Neural progenitor cell (in vitro differentiated cells): ENCODE measurements at places on chromosomes 6 and 20. TPM values are rescaled to one million over a fixed set of nuclear protein-coding genes. Genes with fewer than 3 reads are reported as not detected.

- no peak for DNase-seq
These were observed 118.7 kb downstream of the SYNDIG1 start for GRCh38 chr20:24588047-24588635.

- DNase-seq: no peak
These were observed 104.2 kb downstream of the SYCP2 start for GRCh38 chr20:59829054-59829785.

The METTL24 gene
- 3.2 and 4.5 TPM in 2 replicates for total RNA-seq

DNA sequence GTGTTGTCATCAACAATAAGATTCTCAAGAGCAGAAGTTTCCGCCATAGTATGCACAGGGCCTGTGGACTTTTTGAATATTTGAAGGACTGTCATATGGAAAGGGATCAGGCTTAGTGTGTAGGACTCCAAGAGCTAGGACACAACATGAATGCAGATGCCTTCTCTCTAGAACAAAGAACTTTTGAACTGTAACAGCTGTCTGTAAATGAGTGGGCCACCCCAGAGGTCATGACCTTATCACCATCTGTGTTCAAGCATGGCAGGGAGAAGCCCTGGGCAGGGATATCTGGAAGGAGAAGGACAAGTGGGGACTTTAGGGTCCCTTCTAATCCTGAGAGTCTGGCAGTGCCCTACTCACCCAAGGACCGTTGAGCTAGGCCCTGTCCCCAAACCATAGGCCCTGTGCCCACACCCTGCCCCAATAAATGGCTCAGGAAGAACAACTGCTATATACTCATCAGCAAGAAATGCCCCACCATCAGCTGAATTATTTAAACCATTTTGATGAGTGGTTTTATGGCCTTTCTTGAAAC, 70.6 kb downstream of the MTHFD1L start:
- DNase-seq: no peak

The BNIP5 gene
- not detected in 2 replicates for total RNA-seq

DNA sequence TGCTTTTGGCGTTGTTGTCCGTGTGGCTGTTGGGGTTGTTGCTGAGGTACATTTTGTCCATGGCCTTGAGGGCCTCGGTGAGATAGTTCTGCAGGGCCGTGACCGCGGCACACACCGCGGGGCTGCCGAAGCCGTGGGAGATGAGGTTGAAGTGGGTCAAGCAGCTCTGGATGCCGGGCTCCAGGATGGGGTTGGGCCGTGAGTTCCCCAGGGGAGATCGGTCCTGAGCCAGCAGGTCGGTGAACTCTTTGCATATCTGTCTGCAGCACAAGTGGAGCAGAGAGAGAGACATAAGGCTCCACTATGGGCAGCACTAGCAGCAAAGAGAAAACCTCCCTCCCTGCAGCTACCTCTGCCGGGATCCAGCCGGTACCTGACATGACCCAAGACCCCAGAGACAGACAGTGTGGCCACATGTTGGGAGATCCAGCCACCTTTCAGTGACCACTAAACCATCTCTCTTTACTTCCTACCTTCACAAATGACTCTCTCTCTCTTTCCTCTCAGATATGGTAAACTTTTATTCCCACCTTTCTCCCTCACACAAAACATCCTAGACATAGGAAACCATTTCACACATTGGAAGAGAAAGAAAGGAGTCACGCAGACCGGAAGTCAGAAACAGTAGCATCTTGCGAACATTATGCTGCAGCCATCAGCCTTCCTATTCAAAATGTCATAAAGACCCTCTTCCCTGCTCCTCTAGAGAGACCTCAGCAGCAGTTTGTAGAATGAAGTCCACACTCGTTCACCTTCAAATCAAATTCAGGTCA, 16.2 kb downstream of the TFAP2A start:
- DNase-seq: peak; percentile 36

DNA sequence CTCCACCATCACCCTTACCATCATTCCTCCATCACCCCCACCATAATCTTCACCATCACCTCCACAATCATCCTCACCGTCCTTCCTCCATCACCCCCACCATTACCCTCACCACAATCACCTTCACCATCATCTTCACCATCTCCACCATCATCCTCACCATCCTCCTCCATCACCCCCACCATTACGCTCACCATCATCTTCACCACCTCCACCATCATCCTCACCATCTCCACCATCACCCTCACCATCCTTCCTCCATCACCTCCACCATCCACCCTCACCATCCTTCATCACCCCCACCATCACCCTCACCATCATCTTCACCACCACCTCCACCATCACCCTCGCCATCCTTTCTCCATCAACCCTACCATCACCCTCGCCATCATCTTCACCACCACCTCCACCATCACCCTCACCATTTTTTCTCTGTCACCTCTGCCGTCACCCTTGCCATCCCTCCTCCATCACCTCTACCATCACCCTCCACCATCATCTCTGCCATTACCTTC, 33.1 kb upstream of the MPC1 start:
- DNase-seq: no peak

The KIF25 gene
- 1.2 and 1.5 TPM in 2 replicates for total RNA-seq

- no peak for DNase-seq
These were observed 4.9 kb upstream of the TMEM242 start for GRCh38 chr6:157328108-157328692.

DNA sequence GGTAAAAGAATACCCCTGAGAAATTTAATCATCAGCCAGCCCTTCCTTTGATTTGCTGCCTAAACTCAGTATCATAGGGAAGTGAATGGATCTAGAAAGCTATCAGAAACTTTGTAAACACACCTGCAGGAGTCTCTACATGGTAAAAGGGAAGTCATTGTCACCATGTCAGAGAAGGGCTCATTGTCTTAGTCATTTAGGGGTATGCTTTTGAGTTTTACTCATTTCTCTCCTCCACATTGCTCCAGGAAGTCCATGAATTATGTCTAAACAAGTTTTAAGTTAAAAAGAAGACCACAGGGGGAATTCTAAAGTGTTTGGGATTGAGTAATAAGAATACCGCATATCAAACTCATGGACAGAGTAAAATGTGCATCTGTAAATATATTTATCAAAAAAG, 2.5 kb downstream of the SLC17A1 start:
- no peak for DNase-seq

The SLC2A10 gene
- 9.2 and 9.6 TPM in 2 replicates for total RNA-seq

The ENPP4 gene
- total RNA-seq: 13.1 and 22.9 TPM in 2 replicates

DNA sequence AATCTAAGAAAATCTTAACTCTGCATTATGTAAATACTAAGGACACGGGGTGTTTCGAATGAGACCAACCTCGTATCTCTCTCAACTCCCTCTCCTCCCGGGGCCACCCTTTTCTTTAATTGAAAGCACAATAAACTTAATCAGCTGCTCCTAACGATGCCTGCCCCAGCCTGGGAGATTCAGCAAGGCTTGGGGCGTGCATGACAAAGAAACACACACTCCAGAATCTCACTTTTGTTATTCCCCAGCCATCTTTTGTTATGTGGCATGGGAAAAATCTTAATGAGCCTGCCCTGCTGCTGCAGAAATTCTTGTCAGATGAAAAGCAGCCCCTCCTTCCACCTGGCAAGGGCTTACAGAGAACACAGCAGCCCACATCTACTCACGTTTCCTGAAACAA, 117.4 kb downstream of the TTLL2 start:
- DNase-seq: peak; percentile 93

The ZNF391 gene
- total RNA-seq: 9.6 and 16.5 TPM in 2 replicates

The LINC00237 gene
- not detected in 2 replicates for total RNA-seq

The RBBP8NL gene
- 0.03 TPM in 1 of 2 replicates, not detected in the other for total RNA-seq

The DEFB118 gene
- not detected in 2 replicates for total RNA-seq

DNA sequence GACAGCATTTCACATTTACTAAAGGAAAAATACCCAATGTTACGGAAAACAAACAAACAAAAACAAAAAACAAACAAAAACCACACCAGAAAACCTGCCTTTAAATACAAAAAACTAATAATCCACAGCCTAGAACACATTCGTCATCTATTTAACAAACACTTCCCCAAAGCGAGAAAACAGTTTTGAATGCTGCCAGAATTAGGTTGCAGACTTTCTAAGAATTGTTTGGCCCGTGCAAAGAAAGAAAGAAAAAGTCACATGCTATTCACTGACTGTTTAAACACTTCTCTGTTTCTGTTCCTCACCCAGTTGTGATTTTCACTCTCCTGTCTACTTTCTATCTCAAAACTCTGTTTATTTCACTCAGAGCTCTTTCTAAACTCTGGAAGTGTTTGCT, 52.5 kb downstream of the BCAS1 start:
- no peak for DNase-seq

GRCh38 chr6:4698901-4699659, 77.1 kb upstream of the CDYL start:
- no peak for DNase-seq

GRCh38 chr20:61704661-61705060, 361.0 kb downstream of the TAF4 start:
- no peak for DNase-seq

DNA sequence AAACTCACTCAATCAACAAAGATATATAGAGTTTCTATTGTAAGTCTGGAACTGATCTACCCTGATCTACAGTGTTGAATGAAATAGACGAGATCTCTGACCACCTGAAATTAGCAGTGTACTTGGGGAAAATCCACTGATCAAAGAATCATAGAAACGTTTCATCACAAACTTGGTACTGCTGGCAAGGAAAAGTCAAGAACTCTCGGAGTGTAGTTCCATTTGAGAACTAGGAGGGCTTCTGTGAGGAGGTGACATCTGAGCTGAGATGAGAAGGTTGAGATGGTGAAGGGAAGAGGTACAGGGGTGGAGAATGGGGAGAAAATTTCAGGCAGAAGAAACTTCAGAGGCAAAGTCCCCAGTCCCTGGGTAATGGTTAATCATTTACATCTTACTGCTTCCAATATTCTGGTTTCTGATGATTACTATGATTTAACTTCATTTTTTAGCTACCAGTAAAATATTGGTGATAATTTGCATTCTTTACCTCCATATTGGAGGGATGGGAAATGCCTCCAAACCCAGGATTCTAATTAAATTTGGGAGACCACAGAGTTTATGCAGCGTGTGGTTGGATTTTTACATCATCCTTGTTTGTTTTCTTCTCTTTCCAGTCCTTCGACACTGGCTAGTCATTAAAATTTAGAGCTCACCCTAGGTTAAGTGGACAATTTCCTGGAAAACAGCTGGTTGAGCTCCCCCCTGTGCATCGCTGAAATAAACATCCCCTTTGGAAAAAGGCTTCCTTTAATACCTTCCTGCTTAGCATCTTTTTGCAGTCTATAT, 191.9 kb downstream of the BCAS1 start:
- DNase-seq: no peak

GRCh38 chr6:37862992-37863391, 43.5 kb downstream of the ZFAND3 start:
- no peak for DNase-seq

The PRL gene
- not detected in 2 replicates for total RNA-seq

DNA sequence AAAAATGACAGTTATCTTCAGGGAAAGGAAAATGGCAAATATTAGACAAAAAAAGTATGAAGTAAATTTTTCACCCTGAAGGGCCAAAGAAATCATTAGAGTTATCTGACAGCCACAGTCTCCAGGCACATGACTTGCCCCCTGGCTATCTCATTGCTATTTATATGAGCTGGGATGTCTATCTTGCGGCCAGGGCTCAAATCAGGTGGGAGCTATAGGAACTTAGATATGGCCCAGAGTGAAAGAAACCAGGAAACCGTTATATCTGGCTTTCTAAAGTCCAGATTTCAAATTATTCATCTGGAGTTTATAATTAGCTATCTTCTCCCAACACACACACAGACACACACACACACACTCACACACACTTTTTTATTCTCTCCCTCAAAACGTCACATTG, 135.3 kb upstream of the EEF1E1 start:
- DNase-seq: no peak

The HLA-DPA1 gene
- 1.5 and 2.8 TPM in 2 replicates for total RNA-seq

GRCh38 chr6:108363889-108364313, 69.0 kb downstream of the AFG1L start:
- peak; percentile 40 for DNase-seq
